ENCODE measurements at places on chromosomes 6 and 20. TPM values are rescaled to one million over a fixed set of nuclear protein-coding genes. Genes with fewer than 3 reads are reported as not detected.
A peak's percentile ranks its signal among the peaks of the same experiment; 100 is the strongest.

- no peak for DNase-seq
Observed at GRCh38 chr6:41654151-41654697, 16.0 kb downstream of the MDFI start.

GRCh38 chr20:44247131-44247571 is at the start of gene GDAP1L1:
GDAP1L1 (plus strand) TSS chr20:44247308; CDS start chr20:44247335, 27 bp downstream.
- DNase-seq = no peak

- DNase-seq = no peak
Observed at GRCh38 chr20:539848-540247, 3.7 kb downstream of the CSNK2A1 start.

ADGRF1 gene
- 0.27 TPM for total RNA-seq

RTN4IP1 gene
- 3.8 TPM for total RNA-seq

C20orf204 gene
- 3.0 TPM for total RNA-seq

GRCh38 chr6:69974193-69974592 is 107.8 kb downstream of the COL19A1 start:
- DNase-seq = no peak

- DNase-seq = no peak
Observed at GRCh38 chr6:7153789-7154188, 46.0 kb downstream of the RREB1 start.

DNA sequence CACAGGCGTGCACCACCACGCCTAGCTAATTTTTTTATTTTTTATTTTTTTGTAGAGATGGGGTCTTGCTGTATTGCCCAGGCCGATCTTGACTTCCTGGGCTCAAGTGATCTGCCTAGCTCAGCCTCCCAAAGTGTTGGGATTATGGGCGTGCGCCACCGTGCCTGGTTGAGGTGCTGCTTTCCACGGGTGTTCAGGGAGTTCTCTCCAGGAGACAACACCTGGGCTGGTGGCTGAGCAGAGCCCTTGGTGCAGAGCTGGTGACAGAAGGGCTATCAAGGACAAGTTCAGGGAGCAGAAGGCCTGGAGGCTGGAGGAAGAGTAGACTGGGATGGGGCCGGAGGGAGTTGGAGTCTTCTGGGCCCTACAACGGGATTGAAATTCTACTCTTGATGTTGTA is 34.6 kb downstream of the TFAP2C start:
- DNase-seq = no peak

GRCh38 chr6:113847447-113847846 is 9.7 kb upstream of the MARCKS start:
- no peak for DNase-seq

- peak; percentile 23 for DNase-seq
Observed at GRCh38 chr6:126118058-126118755, 131.9 kb downstream of the TRMT11 start.

DNAJC5 gene
- total RNA-seq = 38.5 TPM

DNA sequence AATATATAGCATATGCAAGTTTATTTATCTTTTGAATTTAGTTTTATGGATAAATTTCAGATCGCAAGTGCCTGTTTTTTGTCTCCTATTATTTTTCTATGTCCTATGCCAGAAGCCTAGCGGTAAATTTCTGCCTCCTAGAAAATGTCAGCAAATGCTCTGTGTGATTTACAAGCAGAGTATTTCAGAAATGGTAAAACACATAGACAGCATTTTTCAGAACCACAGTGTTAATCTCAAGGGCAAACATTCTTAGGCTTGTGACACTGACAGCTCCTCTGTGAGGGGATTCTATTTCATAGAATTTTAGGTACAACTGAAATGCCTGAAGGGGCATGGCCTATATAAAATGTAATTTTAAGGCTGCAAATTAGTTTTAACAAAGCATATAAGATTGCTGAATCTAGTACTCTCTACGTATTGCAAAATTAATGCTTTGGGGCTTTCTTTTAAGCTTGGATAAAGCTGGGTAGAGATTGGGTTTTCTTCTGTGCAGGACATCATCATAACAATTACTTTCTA is 89.9 kb upstream of the PTCHD4 start:
- no peak for DNase-seq

KCNG1 gene
- 0.27 TPM for total RNA-seq

GRCh38 chr20:41393705-41394066 is 27.1 kb upstream of the EMILIN3 start:
- no peak for DNase-seq

GRCh38 chr6:85552652-85553051 is 41.0 kb downstream of the SNX14 start:
- no peak for DNase-seq

DNA sequence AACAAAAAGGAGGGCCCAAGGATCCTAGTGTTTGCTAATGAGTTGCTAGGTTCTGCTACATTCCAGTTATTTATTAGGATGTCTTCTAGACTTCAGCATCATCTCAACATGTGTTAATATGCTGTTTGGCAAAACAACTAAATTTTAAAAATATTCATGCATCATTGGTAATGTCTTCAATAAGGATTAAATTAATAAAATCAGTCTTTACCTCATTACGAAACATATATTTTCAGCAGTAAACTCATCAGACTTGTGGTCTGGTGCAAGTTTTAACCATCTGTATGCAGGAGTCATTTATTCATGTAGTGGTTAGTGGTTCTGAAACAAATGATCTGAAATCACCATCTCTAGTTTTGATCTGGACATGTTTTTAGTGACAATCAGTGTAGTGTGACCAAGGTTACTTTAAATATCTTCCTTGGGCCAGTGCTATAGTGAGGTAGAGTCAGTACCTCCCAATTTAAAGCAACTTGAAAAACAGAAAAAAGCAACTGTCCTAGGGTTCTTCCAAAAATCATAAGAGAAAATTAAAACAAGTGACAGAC is 85.0 kb upstream of the KCNK16 start:
- no peak for DNase-seq

DNA sequence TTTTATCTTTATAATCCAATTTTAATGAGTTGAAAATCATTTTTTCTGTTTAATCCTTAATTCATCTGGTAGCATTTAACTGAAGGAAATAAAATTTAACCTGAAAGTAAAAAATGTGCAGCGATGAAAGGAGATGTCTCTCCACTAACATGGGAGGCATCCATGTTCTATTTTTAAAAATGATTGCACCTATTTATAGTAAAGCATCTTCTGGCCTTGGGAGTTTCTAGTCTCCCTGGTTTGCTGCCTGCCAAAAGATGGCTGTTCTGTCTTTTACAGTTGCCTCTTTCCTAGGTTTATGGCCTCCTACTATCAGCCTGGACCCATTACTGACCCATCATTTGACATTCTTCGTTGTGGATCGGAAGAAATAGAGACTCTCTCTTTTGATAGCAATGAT is 143.0 kb downstream of the B3GAT2 start:
- DNase-seq = no peak

RNF217 gene
- total RNA-seq = 11.8 TPM

All from hematopoietic multipotent progenitor cell (in vitro differentiated cells).